Iris pigment epithelial cell (primary cell): ENCODE measurements at places on chromosomes 4 and X.

- DNase-seq, result peak; percentile 56
Observed at GRCh38 chr4:72604324-72604723, 35.3 kb upstream of the ADAMTS3 start.

DNA sequence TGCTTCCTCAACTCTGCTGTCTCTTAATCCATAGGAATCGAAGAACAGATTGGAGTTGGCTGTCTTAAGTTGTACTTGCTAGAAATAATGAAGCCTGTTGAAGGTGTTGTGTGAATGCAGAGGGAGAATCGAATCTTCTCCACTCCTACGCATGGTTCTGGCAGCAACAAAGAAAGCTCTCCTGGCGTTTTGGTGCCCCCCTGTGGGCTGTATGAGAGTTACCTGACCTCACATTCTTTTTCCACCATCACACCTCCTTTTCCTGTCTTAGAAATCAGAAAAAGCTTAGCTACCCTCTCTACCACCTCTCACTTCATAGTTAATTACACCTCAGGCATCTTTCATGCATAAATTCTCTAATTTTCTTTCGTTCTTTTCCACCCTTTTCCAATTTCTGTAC lies 16.3 kb downstream of the KLF8 start:
- DNase-seq, result peak; percentile 44

DNA sequence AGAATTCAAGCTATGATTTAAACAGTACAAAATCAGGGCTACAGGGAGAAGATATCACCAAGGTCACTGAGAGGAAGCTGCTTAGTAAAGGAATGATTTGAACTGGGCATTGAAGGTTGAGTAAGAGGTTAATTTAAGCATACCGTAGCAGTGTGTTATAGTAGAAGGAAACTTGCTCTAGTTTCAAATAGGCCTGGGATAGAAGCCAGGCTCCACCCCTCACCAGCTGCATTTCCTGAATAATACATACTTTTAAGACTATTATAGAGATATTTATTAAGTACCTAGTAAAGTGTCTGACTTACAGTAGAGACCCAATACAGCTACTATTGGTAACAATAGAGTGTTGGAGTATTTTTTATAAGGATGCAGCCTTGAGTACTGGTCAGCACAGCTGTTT lies 118.0 kb upstream of the GLRA2 start:
- DNase-seq, result no peak

DNA sequence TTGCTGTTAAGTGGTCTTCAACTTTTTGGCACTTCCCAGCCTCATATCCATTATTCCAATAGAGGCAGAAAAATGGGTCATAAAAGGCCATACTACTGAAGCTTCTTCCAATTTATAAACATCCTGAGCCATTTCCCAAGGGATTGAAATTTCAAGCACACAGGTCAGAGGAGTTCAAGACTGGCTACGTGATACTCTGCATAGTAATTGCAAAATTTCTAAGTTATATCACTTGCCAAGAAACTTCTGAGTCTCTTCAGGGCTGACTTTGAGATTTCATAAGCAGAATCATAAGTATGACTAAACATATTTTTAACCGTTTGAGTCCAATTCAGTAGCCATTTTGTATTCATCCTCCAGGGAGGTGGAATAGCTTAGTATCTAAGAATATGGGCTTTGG lies 75.6 kb upstream of the RXFP1 start:
- DNase-seq, result peak; percentile 89

- no peak for DNase-seq
Observed at GRCh38 chr4:173174594-173175012, 6.0 kb downstream of the GALNT7 start.

- no peak for DNase-seq
Observed at GRCh38 chrX:85379174-85379907, at the start of gene POF1B. Gene POF1B (minus strand): TSS chrX:85379665. CDS start chrX:85379454, 211 bp downstream.

DNA sequence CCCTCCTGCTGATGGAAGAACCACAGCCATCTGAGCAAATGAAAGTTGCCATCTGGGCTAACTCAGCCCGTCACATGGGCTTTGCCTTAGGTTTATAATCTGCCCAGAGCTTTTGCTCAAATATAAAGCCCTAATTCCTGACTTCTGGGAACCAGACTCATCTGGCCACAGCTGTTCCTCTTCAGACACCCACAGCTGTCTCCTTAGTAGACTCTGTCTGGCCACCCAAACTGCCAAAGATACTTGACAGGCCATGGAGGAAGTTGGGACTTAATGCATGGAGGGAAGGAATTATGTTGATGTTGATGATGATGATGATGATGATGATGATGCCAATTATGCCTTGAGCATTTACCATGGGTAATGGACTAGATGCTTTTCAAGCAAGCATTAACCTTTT lies 8.0 kb downstream of the LGI2 start:
- no peak for DNase-seq

GRCh38 chr4:66052426-66052825 lies 382.1 kb upstream of the EPHA5 start:
- peak; percentile 3 for DNase-seq

DNA sequence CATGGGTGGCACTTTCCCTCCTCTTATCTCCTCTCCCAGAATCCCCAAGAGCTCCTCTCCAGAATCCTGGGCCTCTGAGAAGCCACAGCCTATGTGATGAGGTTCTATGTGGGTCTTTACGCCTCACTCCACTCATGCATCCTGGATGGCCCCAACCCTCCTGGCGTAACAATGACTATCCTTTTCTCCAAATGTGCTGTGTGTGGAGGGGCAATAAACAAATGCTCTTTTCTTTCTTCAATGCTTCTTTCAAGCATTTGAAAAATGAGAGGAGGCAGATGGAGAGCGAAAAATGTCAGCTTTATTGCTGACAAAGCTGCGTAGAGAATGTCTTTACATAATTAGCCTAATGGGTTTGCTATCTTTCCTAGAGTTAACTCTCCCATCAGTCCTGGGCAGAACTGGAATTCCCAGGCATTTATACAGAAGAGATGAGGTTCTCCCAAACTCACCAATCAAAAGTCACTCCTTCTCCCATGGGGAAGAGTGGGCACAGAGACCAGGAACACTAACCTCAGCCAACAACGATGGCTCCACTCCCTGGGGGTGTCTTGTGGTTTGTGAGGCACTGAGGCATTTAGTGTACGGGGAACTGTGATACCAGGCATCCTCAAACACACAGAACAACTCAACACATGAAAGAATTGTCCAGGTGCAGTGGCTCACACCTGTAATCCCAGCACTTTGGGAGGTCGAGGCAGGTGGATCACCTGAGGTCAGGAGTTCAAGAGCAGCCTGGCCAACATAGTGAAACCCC lies 118.9 kb upstream of the SLC34A2 start:
- DNase-seq, result no peak

DNA sequence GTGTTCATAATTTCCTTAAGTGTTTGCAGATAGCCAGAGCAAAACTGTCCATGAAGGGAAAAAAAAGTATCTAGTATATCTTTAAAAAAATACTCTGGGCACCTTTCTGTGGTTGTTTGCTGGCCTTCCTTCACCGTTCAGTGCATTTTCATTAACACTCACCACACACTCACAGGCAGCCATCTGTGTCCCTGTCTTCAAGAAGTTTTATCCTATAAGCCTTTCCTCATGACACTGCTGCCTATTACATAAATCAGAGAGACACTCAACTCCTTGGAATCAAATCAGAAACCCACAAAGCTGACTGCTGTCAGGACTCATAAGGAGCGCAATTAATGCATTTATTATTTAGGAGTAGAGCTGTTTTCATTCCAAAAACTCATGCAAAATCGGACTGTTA lies 1720.2 kb downstream of the PCDH7 start:
- peak; percentile 8 for DNase-seq

DNA sequence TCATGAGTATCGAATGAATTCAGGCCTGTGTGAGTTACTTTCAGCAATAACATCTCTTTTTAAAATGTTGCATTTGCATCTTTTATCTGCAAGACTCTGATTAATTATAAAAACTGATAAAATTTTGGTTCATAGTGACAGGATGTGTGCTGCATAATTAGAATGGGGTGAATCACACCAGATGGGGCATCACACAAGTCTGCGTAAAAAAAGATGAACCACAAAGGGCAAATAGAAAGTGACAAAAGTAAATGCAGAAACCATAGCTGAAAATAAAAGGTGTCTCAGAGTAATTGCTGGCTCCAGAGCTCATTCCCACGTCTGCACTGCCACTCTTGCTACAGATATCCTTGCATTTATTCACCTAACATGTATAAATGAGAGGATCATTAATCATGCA lies 131.1 kb downstream of the HS3ST1 start:
- DNase-seq, result no peak

GRCh38 chr4:148975464-148975863 lies 533.2 kb upstream of the NR3C2 start:
- no peak for DNase-seq

- DNase-seq, result no peak
Observed at GRCh38 chrX:73944563-73944908, 359.4 kb upstream of the ZCCHC13 start.

- DNase-seq, result peak; percentile 81
Observed at GRCh38 chrX:45621376-45622041, 420.8 kb upstream of the DIPK2B start.

DNA sequence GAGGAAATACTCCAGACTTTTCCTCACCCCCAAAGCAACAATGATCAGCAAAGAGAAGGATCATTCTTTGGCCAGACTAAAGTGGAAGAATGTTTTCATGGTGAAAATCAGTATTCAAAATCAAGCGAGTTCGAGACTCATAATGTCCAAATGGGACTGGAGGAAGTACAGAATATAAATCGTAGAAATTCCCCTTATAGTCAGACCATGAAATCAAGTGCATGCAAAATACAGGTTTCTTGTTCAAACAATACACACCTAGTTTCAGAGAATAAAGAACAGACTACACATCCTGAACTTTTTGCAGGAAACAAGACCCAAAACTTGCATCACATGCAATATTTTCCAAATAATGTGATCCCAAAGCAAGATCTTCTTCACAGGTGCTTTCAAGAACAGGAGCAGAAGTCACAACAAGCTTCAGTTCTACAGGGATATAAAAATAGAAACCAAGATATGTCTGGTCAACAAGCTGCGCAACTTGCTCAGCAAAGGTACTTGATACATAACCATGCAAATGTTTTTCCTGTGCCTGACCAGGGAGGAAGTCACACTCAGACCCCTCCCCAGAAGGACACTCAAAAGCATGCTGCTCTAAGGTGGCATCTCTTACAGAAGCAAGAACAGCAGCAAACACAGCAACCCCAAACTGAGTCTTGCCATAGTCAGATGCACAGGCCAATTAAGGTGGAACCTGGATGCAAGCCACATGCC lies 89.7 kb downstream of the TET2 start:
- no peak for DNase-seq

DNA sequence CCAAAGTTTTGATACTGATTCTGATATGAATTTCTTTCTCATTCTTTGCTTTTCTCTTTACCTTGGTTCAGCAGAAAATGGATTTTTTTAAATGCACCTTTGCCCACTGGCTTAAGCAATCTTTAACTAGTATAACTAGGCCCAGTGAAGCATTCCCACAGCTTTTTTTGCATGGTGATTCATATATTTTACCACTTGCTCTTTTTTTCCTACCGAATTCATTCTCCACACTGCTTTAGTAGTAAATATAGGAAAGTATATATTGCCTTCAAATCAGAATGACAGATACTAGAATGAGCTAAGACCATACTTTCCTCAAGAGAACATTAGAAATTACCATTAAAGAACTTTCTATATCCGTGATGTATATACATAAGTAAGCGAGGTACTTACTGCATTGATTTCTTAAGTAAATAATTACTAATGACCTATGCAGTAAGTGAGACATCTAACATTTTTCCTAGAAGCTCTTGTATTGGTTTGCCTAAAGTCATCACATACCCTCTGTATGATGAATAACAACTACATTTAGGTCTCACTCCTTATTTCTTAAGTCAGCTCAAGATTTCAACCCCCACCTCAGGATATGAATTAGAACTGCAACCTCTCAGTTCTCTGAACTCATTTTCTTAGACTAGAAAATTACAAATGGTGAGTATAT lies 44.2 kb downstream of the SLC4A4 start:
- DNase-seq, result no peak

DNA sequence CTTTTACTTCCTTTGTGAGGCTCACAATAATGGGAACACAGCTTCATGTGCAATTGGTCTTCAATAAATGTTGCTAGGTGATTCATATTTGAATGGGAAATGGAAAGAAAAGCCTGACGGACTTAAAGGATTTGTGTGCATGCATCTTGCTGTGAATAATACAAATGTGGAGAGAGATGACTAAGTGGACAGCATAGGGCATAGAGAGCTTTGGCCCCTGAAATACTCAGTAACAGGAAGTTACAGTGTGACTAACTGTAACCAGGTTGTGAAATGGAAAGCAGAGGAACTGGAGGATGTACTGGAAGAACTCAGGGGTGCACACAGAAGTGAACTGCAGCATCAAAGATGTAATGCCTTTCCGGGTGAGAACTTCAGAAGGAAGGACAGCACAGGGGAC lies 206.7 kb downstream of the MGST2 start:
- DNase-seq, result peak; percentile 99

- peak; percentile 20 for DNase-seq
Observed at GRCh38 chr4:8110071-8110986, 48.3 kb downstream of the ABLIM2 start.

DNA sequence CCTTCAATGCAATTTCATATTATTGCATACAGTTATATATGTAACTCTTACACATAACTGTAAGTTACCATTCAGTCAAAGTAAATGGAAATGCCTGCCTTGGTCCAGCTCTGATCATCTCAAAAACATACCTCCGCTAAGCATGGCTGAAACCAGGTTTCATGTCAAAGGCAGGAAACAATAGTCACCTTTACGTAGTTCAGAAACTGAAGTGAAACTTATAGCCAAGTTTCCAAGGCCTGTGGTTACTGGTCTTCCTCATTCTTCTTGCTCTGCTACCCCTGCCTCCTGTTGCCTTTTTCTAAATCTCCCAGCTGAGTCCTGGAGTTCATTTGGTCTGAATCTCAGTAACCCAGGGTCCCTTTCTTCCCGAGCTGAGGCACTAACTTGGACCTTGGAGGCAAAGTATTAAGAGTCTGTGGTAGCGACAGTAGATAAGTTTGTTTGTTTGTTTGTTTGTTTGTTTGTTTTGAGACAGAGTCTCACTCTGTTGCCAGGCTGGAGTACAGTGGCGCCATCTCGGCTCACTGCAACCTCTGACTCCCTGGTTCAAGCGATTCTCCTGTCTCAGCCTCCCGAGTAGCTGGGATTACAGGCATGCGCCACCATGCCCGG lies 30.8 kb downstream of the DAPP1 start:
- DNase-seq, result no peak

- no peak for DNase-seq
Observed at GRCh38 chrX:151752847-151753246, 18.3 kb downstream of the CNGA2 start.
